ENCODE measurements at places on chromosomes 12 and 14.

DNA sequence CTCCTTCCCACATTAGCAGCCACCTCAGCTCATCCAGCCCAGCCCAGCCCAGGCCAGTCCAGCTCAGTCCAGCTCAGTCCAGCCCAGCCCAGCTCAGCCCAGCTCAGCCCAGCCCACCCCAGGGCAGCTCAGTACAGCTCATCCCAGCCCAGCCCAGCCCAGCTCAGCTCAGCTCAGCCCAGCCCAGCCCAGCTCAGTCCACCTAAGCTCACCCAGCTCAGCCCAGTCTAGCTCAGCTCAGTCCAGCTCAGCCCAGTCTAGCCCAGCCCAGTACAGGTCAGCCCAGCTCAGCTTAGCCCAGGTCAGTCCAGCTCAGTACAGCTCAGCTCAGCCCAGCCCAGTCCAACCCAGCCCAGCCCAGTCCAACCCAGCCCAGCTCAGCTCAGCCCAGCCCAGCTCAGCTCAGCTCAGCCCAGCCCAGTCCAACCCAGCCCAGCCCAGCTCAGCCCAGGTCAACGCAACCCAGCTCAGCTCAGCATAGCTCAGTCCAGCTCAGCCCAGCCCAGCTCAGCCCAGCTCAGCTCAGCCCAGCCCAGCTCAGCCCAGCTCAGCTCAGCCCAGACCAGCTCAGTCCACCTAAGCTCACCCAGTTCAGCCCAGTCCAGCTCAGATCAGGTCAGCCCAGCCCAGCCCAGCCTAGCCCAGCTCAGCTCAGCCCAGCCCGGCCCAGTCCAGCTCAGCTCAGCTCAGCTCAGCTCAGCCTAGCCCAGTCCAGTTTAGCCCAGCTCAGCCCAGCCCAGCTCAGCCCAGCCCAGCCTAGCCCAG lies 63.0 kb downstream of the TMEM121 start:
- DNase-seq, result no peak

GRCh38 chr12:749751-750270 lies 2.6 kb upstream of the WNK1 start:
- DNase-seq, result no peak

- DNase-seq, result no peak
Measured at GRCh38 chr14:22084393-22085281, 411.0 kb upstream of the OR4E1 start.

DNA sequence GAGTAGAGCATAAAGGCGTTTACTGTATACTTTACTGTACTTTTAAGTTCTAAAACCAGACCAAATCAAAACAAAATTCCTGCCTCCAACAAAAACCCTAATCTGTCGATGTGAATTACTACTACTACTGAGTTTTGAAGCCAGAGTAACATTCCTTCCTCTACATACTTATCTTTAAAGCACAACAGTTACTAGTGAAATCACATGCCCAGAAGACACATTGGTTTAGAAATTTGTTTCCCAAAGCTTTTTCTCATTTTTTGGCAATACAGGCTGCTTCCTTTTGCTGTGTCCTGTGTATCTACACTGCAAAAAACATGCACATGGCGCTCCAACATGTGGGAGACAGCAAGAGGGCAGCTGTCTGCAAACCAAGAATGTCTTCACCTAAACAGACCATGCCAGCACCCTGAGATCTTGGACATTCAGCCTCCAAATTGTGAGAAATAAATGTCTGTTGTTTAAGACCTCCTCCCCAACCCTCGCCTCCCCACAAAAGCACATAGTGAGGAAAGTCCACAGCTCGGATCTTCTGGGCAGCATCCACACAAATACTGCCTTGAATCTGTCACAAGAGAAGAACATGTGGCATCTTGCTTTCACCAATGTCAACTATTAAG lies 21.1 kb downstream of the SETD3 start:
- DNase-seq, result no peak

DNA sequence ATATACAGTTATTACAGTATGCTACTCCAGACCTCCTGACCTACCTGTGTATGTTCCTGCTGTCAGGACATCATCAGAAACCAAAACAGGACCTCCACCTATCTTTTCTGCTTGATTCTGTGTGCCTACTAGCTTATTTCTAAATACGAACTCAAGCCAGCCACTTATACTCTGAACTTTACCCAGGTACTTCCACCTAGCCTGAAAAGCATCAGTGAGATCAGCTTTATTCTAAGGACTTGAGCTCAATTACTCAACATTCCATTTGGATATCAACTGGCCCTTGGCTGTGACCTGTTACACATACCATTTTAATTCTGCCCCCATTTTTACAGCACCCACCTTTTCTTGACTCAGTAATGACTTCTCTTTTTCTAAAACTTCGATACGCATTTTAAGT lies 29.2 kb downstream of the TRIP11 start:
- DNase-seq, result no peak

DNA sequence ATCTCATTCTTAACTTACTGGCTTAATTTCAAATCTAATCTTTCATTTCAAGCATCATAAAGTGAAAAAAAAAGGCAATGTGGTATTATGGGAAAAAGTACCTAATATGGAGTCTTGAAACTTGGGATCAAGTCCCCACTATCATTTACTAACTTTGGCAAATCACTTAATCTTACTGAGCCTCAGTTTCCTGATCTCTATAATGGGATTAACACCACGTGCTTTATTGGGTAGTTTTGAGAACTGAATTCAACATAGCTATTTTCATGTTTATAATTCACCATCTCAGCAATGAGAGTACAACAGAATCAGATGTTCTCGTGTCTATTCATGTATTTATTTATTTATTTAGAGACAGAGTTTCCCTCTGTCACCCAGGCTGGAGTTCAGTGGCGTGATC lies 78.3 kb downstream of the NTN4 start:
- no peak for DNase-seq

DNA sequence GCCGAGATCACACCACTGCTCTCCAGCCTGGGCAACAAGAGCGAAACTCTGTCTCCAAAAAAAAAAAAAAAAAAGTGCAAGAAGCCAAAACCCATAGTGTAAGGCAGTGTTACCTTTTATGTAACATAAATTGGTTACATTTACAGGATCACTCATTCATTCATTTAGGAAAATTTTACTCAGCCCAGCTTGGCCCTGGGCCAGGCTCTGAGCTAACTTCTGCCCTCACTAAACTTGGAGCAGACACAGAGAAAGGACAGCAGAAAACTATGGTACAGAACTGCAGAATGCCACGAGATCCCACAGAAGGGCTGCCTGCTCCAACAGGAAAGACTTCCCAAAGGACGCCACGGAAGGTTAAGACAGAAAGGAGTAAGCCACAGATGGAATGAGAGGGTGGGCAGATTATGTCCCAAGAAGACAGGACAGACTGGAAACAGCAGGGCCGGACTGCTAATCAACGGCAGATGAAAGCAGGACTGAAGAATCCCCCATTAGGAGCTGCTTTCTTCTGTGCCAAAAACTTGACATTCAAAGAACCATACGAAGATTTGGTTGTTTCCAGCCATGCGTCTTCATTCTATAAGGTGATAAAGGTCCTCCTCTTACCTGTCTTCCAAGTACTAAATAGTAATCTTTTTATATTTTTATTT lies 18.9 kb downstream of the PPP1R13B start:
- DNase-seq, result no peak

GRCh38 chr14:103184046-103184445 lies 60.8 kb downstream of the TNFAIP2 start:
- DNase-seq, result no peak

- no peak for DNase-seq
Measured at GRCh38 chr12:14880890-14881453, 4.7 kb downstream of the MGP start.

DNA sequence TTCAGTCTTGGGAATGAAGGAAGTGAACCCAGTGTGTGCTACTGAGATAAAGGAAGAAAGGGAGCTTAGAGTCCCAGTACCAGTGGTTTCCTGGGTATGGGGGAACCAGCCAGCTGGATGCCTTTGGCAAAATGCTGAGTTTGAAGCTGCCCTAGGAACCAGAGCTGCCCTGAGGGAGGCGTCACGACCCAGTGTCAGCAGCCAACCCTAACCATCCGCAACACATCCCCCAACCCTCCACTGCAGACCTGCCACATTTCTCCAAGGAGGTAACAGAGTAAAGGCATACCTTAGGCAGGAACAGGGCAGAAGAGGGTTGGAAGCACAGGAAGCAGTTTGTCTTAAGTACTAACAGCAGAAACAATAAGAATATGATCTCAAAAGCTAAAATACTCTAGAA lies 28.6 kb downstream of the PRDM4 start:
- DNase-seq, result no peak

- DNase-seq, result no peak
Measured at GRCh38 chr14:23727566-23728335, 91.6 kb downstream of the DHRS2 start.

DNA sequence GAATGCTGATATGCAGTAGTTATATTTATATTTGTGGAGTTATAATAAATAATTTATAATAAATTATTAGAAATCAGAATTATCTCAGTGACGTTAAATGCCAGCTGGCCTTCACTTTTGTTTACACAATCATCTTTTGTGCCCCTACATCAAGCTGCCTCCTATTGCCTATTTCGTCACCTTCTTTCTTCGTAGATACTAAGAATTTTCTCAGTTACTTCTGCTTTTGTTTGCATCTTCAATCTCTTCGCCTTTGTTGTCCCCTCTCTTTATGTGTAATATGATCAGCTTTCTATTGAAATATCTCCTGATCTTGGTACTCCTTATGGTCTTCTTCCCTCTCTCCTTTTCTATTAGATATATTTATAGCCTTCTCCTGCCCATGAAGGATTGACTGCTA lies 197.0 kb downstream of the ERC1 start:
- DNase-seq, result no peak

GRCh38 chr12:93853698-93854478 lies 176.7 kb downstream of the CRADD start:
- no peak for DNase-seq

DNA sequence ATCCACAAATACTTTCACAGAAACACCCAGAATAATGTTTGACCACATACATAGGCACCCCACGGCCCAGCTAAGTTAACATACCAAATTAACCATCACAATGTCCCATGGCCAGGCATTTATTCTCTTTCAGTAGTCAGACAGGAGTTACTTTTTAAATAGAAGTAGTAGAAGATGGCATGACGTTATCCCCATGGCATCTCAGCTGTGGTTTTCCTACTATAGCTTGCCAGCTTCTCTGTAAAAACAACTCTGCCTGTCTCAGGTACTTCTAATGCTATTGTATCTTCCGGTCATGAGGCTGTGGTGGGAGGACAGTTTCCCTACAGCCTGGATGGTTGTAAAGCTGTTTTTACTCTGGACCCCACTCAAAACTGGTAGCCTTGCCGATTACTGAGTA lies 19.3 kb downstream of the CTSG start:
- no peak for DNase-seq

GRCh38 chr12:67578976-67579661 lies 69.4 kb upstream of the DYRK2 start:
- no peak for DNase-seq

DNA sequence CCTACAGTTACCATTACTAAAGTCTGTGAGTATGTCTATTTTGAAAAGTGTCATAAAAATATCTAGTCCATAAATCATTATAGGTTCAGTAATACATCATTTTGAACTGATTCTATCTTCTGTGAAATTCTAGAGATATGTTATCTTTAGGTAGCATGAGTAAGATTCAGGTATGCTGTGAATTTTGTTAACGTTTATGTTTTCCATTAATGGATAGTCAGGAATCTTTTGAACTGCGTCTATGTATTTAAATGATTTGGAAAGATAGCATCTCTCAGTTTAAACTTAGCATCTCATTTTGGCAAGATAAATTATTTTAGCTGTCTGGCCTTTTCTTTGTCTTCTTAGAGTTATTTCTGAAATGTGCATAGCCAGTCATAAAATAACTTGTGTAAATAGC lies 8.3 kb downstream of the ALG10B start:
- DNase-seq, result no peak

DNA sequence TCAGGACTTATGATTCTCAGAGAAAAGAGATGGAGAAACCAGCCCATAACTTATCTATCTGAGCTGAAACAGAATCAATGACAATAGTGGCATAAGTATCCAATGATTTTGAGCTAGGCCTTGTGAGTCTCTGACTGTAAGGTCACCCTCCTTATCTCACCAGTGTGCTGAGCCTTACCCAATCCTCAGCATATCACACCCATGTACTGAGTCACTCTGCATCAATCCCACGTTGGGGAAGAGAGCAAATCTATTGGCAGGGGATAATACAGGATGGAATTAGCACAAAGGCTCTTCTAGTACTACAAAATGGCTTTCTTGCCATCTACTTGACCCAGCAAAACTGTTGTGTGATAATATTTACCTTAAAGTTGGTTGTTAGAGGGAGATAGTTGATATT lies 997.8 kb downstream of the NRXN3 start:
- no peak for DNase-seq

GRCh38 chr12:24231298-24231697 lies 281.8 kb upstream of the SOX5 start:
- no peak for DNase-seq

- no peak for DNase-seq
Measured at GRCh38 chr14:38553586-38553985, 297.7 kb upstream of the CLEC14A start.

GRCh38 chr14:76844223-76844622 lies 18.0 kb downstream of the LRRC74A start:
- no peak for DNase-seq

DNA sequence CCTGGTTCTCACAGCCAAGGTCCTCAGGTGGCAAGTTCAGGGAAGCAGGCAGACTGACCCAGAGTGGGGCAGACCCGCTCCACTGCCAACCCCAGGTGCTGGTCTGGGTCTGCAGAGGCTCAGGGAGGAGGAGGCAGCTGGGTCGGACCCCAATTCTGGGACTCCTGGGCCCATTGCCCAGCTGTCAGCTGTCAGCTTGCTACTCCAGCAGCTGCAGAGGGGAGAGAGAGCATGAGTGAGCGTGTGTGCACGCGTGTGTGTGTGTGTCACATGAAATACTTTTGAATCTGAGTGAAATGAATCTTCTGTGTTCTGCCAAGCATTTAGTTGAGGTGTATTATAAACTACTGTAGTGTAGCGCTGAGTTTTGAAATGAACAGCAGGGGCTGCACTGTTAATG lies 30.8 kb downstream of the XRCC3 start:
- DNase-seq, result no peak

- DNase-seq, result no peak
Measured at GRCh38 chr12:132545164-132545953, 55.4 kb downstream of the FBRSL1 start.

- no peak for DNase-seq
Measured at GRCh38 chr12:90484094-90484493, 470.9 kb downstream of the CCER1 start.

- no peak for DNase-seq
Measured at GRCh38 chr12:82970614-82971013, 283.9 kb downstream of the TMTC2 start.

DNA sequence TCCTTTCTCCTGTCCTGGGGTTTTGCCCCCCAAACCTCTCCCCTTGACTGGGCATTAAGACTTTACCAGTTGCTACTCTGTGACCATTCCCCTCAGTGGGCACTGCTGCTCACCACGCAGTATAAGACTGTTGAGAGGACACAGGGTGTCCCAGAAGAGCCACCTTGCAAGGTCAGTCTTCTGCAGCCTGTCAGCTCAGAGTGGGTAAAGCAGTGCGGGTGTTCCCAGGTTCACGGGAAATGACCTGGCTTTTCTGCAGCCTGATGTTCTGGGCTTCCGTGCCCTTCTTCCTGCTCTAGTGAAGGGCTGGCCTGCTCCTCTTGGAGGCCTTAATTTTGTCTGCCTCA lies 34.2 kb downstream of the KCNA1 start:
- no peak for DNase-seq

All from NCI-H187 treated with DMSO at 0.1 percent for 48 hours (cell line).